Right ventricle myocardium inferior (tissue), 1 donor: ENCODE measurements at places on chromosomes 1 and 21. TPM values are rescaled to one million over a fixed set of nuclear protein-coding genes. Genes with fewer than 3 reads are reported as not detected.

The TEX38 gene
- not detected for total RNA-seq

DNA sequence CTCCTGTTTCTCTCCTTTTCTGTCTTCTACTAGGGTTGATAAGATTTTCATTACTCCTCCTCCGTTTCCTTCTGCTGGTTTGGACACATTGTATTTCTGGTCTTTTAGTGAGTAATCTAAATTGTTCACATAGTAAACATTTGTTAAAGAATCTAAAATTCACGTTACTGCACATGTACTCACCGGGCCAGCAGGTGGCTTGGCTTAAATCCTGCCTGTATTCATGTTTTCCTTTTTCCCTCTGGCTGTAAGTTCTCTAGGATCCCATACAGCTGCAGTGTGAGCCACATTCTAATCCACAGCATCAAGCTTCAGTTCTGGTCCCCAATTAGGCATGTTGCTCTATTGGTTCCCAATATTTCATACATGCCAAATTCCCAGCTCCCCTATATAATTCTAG lies 958.3 kb downstream of the ADGRL2 start:
- DNase-seq: no peak

- no peak for DNase-seq
These were observed 333.4 kb upstream of the ADGRL2 start for GRCh38 chr1:81467383-81467782.

The ECE1 gene
- total RNA-seq: 49.3 TPM

DNA sequence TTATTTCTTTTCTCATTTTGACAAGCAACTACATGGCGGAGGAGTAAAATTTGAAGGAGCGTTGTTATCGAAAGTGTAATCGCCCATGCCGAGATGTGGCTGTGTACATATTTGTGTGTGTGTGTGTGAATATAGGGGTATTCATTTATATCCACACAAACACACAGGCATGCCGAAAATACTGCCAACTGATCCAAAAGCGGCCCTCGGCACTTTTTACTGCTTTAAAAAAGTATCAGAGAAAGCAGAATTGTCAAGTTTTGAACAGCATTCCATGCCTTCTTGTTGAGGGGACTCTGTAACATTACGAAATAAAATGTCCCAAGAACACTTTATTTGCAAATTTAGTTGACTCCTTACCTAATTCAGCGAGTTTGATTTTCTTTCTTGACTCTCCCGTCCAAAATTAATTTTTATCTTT lies 1.1 kb downstream of the PBX1 start:
- no peak for DNase-seq

The C1orf141 gene
- total RNA-seq: not detected

- DNase-seq: no peak
These were observed 162.5 kb upstream of the JUN start for GRCh38 chr1:58946390-58946789.

- DNase-seq: peak; percentile 72
These were observed 604.7 kb downstream of the PTPRC start for GRCh38 chr1:199243423-199244061.

The C1orf94 gene
- total RNA-seq: not detected

GRCh38 chr1:25875856-25876692 lies 566 bp upstream of the PAQR7 start:
- DNase-seq: peak; percentile 79

DNA sequence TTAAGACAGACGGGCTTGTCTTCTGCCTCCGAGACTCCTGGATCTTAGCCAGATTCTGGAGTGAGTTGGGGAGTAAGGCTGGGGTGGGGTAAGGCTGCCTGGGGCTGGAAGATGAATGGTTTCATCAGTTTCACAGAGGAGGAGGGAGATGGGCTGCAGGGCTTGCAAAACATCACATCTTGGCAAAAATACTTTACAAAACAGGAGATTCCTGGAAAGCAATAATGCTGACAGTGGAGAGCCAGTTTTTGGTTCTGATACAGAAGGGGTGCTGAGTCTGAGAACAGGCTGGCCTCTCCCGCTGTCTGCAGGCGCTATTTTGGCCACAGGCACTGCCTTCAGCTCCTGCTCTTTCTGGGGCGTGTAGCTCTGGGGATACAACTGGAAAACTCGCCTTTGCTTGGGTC lies 83.4 kb upstream of the KCNE2 start:
- peak; percentile 68 for DNase-seq

The SPRR2D gene
- not detected for total RNA-seq
